ENCODE measurements at places on chromosomes 5 and 9. TPM values are rescaled to one million over a fixed set of nuclear protein-coding genes. Genes with fewer than 3 reads are reported as not detected.

Gene DMRT1
- total RNA-seq = not detected

Gene CARTPT
- not detected for total RNA-seq

Gene LAMC3
- 1.9 TPM for total RNA-seq

Gene PDGFRB
- total RNA-seq = 157 TPM

- DNase-seq = no peak
Measured at GRCh38 chr9:134483361-134484184, 157.3 kb downstream of the RXRA start.

- no peak for DNase-seq
Measured at GRCh38 chr9:113996531-113997001, 81.5 kb downstream of the AMBP start.

- no peak for DNase-seq
Measured at GRCh38 chr5:79512471-79513307, 1.2 kb downstream of the HOMER1 start.

DNA sequence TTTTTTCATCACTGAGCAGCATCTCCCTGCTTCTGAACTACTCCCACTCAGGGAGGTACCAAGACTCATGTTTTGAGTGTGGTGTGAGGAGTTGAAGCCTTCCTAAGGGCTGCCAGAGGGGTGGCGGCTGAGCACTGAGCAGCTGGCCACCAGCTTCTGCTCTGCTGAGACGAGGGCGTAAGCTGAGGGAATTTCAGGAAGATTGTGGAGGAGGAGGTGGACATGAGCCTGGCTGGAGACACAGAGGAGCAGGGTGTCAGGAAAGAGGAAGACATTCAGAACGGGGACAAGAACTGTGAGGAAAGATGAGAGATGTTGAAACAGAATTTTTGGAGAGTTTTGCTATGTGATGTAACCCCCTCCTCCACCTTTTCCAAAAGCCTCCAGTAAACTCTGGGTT is 7.8 kb downstream of the LCP2 start:
- no peak for DNase-seq

- no peak for DNase-seq
Measured at GRCh38 chr9:3912280-3912679, 386.5 kb upstream of the RFX3 start.

DNA sequence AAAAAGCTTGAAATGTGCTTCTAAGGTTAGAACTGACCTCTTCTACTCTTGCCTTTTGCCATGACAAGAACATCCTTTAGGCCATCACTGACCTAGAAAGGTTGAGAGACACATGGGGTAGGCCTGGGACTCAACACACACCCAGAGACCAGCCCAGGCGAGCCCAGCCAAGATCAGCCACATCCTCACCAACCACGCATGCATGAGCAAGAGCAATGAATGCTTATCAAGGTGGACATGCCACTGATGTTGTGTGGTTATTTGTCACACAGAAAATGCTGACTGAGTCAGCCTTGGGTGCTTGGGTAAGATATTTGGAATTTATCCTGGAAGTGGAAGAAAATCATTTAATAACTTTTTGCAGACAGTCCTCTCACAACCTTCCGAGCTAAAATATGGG is 39.4 kb downstream of the SMIM23 start:
- DNase-seq = no peak

DNA sequence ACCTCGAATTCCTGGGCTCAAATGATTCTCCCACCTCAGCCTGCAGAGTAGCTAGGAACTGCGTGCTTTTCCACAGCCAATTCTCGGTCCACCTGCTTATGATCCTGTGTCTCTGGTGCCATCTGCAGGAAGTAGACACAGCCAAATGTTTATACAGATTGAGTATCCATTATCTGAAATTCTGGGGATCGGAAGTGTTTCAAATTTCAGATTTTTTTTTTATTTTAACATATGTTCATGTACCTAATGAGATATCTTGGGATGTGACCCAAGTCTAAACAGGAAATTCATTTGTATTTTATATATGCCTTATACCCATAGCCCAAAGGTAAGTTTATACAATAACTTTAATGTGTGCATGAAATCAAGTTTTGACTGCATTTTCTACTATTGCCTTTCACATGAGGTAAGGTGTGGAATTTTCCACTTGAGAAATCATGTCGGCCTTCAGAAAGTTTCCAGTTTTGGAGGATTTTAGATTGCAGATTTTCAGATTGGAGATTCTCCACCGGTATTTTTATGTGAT is 89.5 kb downstream of the ESM1 start:
- no peak for DNase-seq

DNA sequence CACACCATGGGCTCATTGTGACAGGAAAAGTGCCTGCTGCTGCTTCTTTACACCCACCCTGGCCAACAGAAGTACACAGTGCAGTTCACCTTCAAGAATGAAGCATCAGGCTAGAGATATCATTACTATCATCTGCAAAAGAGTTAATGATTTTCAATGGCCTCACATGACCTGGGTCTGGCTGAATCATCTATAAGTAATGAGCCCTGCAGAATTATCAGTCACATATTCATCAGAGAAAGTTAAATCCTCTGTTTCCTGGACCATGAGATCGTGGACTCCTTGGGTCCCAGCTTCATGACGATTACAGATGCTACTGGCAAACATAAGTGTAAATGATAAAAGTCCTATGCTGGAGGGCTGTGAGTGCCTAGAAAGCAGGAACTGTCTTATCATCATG is 8.3 kb downstream of the BAG1 start:
- no peak for DNase-seq

Data from omental fat pad (tissue), 4 donors.